ENCODE measurements at places on chromosomes 11 and 22.

DNA sequence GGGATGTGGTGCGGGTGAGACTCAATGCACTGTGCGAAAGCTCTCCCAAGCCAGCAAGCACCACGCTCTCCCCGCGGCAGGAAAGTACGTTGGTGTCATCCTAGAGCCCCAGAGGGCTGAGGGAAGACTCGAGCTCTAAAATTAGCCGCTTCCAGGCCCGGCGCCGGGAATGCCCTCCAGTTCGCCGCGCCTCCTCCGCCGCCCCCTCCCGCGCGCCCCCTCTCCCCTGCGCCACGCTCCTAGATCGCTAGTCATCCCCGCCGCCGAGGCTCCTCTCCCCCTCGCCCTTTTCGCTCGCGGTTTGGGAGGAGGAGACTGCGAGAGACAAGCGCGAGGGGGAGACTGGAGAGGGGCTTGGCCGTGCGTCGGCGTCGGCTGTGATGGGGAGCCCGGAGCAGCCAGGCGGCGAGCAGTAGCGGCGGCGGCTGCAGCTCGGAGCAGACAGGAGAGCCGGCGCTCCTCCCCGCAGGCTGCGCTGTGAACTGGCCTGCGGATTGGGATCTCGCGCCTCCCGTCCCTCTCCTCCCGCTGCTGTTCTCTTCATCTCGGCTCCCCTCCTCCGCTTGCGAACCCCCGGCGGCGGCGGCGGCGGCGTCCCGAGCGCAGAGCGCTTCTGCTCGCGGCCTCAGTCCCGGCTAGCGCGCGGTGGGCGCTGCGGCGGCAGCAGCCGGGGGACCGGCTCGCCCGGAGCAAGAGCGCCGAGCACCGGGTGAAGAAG is at the start of gene FAT3:
FAT3 (plus strand) TSS at position 412 of the 718 bp plus-strand sequence. CDS start 127,295 bp downstream, outside the sequence.
- H3K36me3 ChIP-seq: no peaks in the 10 kb centered on the region
- no peak within 1 kb of the TSS for H3K27ac ChIP-seq
- H3K27me3 ChIP-seq: peaks cover 58% of the 10 kb centered on the region
- H3K4me1 ChIP-seq: peaks cover 1% of the 10 kb centered on the region

DNA sequence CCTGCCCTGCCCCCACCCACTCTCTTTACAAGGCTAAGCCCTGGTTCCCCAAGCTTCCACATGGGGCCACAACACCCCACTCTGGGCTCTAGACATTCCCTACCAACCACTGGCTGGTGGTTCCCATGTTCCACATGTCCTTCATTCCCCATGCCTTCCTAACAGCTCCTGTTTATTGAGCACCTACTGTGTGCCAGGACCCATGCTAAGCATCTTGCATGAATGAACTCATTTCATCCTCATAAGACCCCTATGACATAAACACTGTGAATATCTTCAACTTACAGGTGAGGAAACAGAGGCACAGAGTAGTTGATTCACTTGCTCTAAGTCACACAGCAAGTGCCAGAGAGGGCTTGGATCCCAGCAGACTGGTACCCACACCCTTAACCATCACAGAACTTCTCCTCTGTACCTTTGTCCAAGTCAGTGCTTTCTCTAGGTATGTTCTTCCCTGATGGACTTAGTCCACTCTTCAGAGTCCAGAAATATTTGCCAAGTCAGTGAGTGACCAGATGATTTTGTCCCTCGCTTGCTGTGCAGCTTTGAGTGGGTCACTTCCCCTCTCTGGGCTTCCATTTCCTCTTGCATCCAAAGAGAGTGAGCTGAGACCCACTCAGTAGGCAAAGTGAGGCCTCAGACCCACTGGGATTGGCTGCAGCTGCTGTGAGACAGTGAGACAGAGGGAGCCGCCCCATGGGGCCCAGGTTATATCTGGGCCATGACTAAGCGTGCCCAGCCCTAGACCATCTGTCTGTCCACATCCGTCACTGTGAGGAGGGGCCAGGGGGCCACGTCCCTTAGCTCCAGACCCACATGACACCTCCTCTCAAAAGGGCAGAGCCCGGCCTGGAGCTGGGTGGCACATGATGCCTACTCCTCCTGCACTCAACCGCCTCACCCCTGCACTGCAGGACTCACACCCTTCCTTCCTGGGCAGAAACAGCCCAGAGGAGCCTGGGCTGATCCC is 132.4 kb downstream of the MN1 start:
- DNase-seq: no peak
- H3K4me1 ChIP-seq: no peaks in the 10 kb centered on the region
- H3K36me3 ChIP-seq: no peaks in the 10 kb centered on the region
- peaks cover 35% of the 10 kb centered on the region for H3K27me3 ChIP-seq

DNA sequence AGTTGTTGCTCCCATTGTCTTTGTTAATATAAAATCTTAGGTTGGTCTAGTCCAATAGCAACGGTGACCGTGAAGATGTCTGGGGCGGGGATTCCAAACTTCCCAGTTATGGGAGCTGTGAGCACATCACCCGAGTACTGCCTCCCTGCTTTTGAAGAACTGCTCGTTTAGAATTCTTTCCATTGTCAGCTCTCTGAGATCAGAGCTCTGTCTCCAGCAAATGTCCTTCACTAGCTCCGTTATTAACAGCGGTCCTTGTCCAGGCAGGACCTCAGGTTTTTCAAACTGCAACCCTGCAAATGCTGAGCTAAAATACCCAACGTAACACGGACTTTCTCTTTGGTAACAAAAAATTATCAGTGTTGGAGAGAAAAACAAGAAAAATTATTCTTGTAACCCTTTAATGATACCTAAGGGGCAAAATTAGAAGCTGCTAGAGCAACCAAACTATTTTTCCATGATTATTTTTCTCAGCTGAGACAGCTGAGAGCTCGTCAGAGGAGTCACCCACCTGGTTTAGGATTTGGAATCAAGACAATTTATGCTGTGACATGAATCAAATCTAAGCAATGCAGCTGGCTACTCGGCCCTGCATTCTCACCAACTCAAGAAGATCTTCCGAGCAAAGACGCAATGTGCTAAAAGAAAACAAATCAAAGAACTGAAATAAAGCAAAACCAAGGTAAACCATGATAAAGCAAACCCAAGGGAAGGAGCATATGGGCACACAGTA is 15.1 kb upstream of the EFCAB6 start:
- H3K36me3 ChIP-seq: no peaks in the 10 kb centered on the region
- peak; percentile 6 for DNase-seq
- no peaks in the 10 kb centered on the region for H3K4me1 ChIP-seq

- H3K27me3 ChIP-seq: peaks cover 20% of the 10 kb centered on the region
- H3K4me1 ChIP-seq: no peaks in the 10 kb centered on the region
- H3K36me3 ChIP-seq: no peaks in the 10 kb centered on the region
- H3K4me3 ChIP-seq: no peak overlapping the region
- no peak for DNase-seq
Observed at GRCh38 chr11:20002312-20003216, 157.7 kb downstream of the DBX1 start.

DNA sequence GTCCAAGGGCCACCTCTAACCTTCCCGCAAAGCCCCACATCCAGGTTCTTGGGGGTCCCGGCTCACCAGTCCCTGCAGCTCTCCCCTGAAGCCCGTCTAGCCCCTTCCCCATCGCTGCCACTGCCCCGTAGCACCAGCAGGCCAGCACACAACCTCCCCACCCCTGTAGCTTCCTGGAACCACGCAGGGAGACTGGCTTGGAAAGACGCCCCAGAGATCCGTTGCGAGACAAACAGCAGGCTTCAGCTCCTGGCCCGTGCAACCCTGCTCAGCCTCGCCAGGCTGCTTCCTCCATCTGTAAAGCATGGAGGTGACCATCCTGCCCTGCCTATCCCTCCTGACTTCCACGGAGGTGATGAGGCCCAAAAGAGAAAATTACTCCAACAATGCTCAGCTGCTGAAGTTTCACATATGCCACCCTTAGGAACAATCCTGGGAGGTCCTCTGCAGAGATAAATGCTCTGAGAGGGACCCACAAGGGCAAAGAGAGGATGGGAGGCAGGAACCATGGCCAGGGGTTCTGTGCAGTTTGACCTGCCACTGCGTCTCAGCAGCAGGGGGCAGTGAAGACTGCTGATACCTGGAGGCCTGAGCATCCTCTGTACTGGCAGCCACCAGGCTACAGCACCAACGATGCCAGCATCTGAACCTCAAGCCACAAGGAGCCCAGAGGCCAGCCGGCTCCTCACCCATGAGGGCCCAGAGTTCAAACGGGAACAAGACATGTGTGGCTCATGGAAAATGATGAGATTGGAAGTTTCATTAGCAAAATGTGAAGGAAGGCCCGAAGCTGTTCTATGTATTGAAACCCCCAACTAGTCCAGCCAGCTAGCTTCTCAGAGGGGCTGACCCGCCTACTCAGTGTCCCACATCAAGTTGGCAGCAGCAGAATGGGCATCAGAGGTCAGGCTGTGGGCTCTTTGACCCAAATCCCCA is 16.1 kb downstream of the DGCR2 start:
- no peaks in the 10 kb centered on the region for H3K27me3 ChIP-seq
- no peak overlapping the region for H3K4me3 ChIP-seq
- peaks cover 8% of the 10 kb centered on the region for H3K36me3 ChIP-seq
- peak; percentile 54 for DNase-seq
- peak overlapping the region; percentile 44 for H3K27ac ChIP-seq
- peaks cover 74% of the 10 kb centered on the region for H3K4me1 ChIP-seq

GRCh38 chr11:118241764-118242098 is 10.4 kb downstream of the MPZL3 start:
- H3K4me3 ChIP-seq: peak overlapping the region; percentile 85
- peaks cover 72% of the 10 kb centered on the region for H3K36me3 ChIP-seq
- no peaks in the 10 kb centered on the region for H3K27me3 ChIP-seq
- no peak for DNase-seq

- no peak overlapping the region for H3K4me3 ChIP-seq
- no peaks in the 10 kb centered on the region for H3K4me1 ChIP-seq
- H3K27me3 ChIP-seq: no peaks in the 10 kb centered on the region
- no peak overlapping the region for H3K27ac ChIP-seq
Observed at GRCh38 chr11:124661553-124661952, 12.0 kb downstream of the SIAE start.

GRCh38 chr22:17060126-17060525 is 24.7 kb upstream of the IL17RA start:
- no peak overlapping the region for H3K27ac ChIP-seq
- DNase-seq: no peak
- H3K36me3 ChIP-seq: no peaks in the 10 kb centered on the region

DNA sequence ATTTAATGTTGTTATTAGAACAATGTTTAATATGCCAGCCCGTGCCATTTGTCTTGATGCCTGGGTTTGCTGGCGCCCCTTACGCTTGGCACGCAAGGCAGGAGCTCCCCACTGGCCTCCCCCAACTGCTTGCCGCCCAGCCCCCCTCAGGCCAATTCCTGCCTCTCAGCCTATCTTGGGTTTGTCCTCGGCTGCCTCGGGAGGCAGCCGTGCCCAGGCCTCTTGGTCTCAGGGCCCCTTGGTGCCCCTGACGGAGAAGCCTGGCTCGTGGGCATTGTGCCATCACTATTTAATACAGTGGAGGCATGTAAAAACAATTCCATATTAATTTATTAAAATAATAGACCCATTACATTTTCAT is 119.8 kb downstream of the KCNQ1OT1 start:
- no peaks in the 10 kb centered on the region for H3K4me1 ChIP-seq
- H3K36me3 ChIP-seq: peaks cover 3% of the 10 kb centered on the region
- H3K27ac ChIP-seq: no peak overlapping the region
- no peaks in the 10 kb centered on the region for H3K27me3 ChIP-seq

DNA sequence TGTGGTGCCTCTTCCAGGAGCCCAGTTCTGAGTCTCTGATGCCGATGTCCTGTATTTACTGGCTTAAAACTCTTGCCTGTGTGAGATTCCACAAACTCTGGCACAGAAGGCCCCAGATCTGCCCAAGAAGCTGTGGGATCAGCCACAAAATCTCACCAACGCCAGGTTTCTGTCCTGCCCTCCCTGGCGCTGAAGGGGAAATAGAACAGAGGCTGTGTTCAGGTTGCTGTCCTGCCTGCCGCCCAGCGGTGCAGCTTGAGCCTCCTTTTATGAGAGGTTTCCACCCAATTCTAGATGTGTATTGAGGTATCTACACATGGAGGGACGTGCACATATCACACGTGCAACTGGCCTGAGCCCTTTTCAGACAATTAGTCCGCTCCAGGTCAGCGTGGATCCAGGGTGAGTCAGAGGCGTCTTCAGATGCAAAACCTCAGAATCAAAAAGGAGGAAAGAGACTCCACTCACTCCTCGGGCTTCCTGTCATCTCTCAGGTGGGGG is 2.2 kb downstream of the TMEM80 start:
- no peaks in the 10 kb centered on the region for H3K27me3 ChIP-seq
- no peak for DNase-seq
- H3K4me3 ChIP-seq: peak overlapping the region; percentile 1
- H3K27ac ChIP-seq: peak overlapping the region; percentile 59
- peaks cover 32% of the 10 kb centered on the region for H3K36me3 ChIP-seq

DNA sequence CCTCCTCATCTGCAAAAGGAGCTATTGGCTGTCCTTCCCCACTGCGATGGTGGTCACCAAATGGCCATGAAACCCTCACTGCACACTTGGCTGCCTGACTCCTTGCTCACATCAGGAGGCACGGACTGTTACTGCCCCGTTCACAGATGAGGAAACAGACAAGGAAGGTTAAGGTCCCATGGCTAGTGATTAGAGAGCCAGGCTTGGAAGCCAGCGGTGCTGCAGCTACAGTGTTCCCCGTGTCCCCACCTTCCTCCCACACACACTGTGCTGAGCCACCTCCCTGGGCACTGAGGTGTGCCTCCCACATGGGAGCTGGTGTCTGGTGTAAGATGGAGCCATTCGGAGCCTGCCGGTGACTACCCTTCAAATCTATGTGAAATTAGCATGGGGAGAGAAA is 2.6 kb downstream of the ARHGAP8 start:
- no peak overlapping the region for H3K4me3 ChIP-seq
- no peak for DNase-seq
- H3K27ac ChIP-seq: no peak overlapping the region
- H3K4me1 ChIP-seq: peaks cover 5% of the 10 kb centered on the region
- H3K27me3 ChIP-seq: peaks cover 78% of the 10 kb centered on the region

DNA sequence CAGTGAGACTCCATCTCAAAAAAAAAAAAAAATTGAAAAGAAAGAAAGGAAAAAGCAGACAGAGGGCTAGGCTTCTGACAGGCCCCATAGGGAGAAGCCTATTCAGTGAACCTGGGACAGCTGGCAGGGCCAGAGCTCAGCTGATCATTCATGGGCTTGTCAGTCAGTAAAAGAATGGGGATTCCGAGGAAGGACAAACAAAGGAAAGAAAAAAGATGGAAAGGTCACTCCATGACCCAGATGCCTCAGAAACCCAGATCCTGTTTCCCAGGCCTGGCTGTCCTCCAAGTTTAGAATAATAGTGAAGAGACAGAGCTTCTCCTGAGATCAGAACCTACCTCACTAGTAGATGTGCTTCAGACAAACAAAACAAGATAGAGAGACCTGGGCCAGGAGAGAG is 34.3 kb upstream of the ASPHD2 start:
- H3K36me3 ChIP-seq: no peaks in the 10 kb centered on the region
- no peak for DNase-seq
- peaks cover 10% of the 10 kb centered on the region for H3K27me3 ChIP-seq
- no peak overlapping the region for H3K4me3 ChIP-seq
- peaks cover 2% of the 10 kb centered on the region for H3K4me1 ChIP-seq

Measured in activated T-cell treated with anti-CD3 and anti-CD28 coated beads, Interleukin-2, amount 50 U/mL, for 24 hours (primary cell).